Caco-2 (cell line): ENCODE measurements at places on chromosomes 6 and 20.

DNA sequence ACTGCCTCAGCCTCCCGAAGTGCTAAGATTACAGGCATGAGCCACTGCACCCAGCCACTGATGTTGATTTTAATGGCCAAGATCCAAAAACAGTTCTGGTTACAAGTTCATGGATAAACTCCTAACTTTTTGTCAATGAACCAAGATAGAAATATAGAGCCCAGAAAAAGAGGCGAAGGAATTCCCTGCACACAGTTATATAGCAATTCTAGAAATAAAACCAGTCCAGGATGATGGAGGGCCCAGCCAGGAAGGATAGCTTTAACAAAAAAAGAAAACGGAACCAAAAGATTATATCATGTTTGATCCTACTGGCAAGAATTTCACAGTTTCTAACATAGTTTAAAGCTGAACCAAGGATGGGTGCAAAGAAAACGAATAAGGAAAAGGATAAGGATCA, 10.9 kb downstream of the EPB41L2 start:
- DNase-seq = no peak
- no peaks in the 10 kb centered on the region for H3K27me3 ChIP-seq
- no peaks in the 10 kb centered on the region for H3K4me1 ChIP-seq
- no peak overlapping the region for H3K27ac ChIP-seq

- H3K27ac ChIP-seq = no peak overlapping the region
- H3K4me1 ChIP-seq = no peaks in the 10 kb centered on the region
- no peak overlapping the region for H3K4me3 ChIP-seq
- no peaks in the 10 kb centered on the region for H3K36me3 ChIP-seq
- DNase-seq = no peak
- H3K27me3 ChIP-seq = no peaks in the 10 kb centered on the region
Observed at GRCh38 chr6:71123051-71123450, 165.6 kb upstream of the OGFRL1 start.

GRCh38 chr6:30615219-30615957, 1.7 kb downstream of the PPP1R10 start:
- no peaks in the 10 kb centered on the region for H3K4me1 ChIP-seq
- peak overlapping the region; percentile 77 for H3K4me3 ChIP-seq
- peak; percentile 57 for DNase-seq

DNA sequence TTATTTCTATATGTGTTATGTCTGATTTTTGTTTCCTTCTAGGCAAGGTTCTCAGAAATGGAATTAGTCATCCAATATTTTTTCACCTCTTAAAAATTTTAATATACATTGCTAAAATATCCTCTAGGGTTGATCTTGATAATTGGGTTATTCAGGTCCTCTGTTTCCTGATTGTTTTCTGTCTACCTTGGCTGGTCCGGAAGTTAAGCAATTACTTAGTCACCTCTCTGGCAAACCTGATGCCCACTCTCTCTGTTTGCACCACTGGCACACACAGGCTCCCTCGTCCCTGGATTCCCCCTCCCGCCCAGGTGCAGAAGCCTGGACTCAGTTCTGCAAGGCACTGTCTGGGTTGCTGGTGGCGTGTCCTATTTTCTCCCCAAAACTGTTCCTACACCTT, 27.7 kb downstream of the CST9L start:
- H3K4me3 ChIP-seq = no peak overlapping the region
- no peak overlapping the region for H3K27ac ChIP-seq
- peaks cover 1% of the 10 kb centered on the region; the same call in 1 of the 2 replicates for H3K27me3 ChIP-seq
- H3K36me3 ChIP-seq = no peaks in the 10 kb centered on the region
- H3K4me1 ChIP-seq = no peaks in the 10 kb centered on the region

GRCh38 chr6:42933205-42933604, 3.9 kb downstream of the CNPY3 start:
- 0 out of 2 replicates have a peak, but pooled peaks cover 2% of the 10 kb centered on the region for H3K36me3 ChIP-seq
- DNase-seq = no peak
- H3K27ac ChIP-seq = no peak overlapping the region
- no peaks in the 10 kb centered on the region for H3K27me3 ChIP-seq
- H3K4me1 ChIP-seq = peaks cover 8% of the 10 kb centered on the region
- no peak overlapping the region for H3K4me3 ChIP-seq

DNA sequence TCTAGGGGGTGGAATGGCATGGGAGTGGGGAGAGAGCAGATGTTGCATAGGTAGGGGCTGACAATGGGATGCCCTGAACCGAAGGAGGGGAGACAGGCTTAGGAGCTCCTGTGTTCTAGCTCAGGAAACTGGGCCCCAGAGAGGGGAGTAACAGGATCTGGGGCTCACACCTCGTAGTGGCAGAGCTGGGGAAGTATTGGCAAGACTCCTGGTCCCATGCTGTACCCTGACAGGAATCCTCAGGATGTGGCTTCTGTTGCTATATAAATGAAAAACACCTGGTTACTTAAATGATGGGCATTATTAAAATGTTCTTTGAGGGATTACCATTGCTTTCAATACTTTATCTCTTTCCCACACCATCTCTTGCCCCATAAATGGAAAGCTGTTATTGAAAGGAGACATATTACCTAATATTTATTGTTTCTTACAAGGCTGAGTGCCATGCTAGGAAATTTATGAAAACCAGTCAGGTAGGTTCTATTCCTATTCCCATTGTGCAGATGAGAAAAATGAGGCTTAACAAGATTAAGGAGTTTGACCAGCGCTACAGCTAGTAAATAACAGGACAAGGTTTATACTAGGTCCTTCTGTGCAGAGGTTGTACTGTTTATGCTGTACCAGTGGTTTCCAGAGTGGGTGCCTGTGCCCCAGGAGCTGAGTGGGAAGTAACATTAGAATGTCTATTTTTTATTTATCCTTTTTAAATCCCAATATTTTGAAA, 35.3 kb upstream of the TCP11 start:
- DNase-seq = no peak
- no peaks in the 10 kb centered on the region for H3K27me3 ChIP-seq
- H3K27ac ChIP-seq = no peak overlapping the region
- no peak overlapping the region for H3K4me3 ChIP-seq

GRCh38 chr6:6581054-6581453, 7.5 kb upstream of the LY86 start:
- no peak overlapping the region for H3K4me3 ChIP-seq
- H3K27ac ChIP-seq = no peak overlapping the region
- no peak for DNase-seq
- no peaks in the 10 kb centered on the region for H3K36me3 ChIP-seq

- no peaks in the 10 kb centered on the region for H3K36me3 ChIP-seq
- H3K4me3 ChIP-seq = no peak overlapping the region
- peak overlapping the region; percentile 46 for H3K27ac ChIP-seq
- peaks cover 7% of the 10 kb centered on the region for H3K4me1 ChIP-seq
- no peak for DNase-seq
- H3K27me3 ChIP-seq = no peaks in the 10 kb centered on the region
Observed at GRCh38 chr6:22363714-22364239, 66.9 kb upstream of the PRL start.

DNA sequence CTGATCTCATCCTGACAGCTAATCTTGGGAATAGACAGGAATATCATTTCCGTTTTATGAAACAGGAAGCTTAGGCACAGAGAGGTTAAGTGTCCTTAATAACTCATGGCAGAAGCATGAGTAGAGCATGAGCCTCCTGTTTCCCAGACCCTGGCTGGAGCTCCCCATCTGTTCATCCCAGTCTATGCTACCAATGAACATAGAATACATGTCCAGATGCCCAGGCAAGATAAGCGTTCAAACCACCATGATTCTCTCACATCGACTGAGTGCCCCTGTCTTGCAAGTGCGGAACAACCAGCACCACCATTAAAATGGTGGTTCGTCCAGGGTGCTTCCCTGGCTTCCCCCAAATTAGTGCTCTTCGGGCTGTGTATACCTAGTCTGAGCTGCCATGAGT, 217.1 kb downstream of the FARS2 start:
- H3K4me3 ChIP-seq = no peak overlapping the region
- no peaks in the 10 kb centered on the region for H3K27me3 ChIP-seq
- no peaks in the 10 kb centered on the region for H3K4me1 ChIP-seq
- no peak overlapping the region for H3K27ac ChIP-seq
- no peaks in the 10 kb centered on the region for H3K36me3 ChIP-seq
- no peak for DNase-seq

- H3K27ac ChIP-seq = no peak overlapping the region
- no peaks in the 10 kb centered on the region for H3K4me1 ChIP-seq
- no peak for DNase-seq
- no peaks in the 10 kb centered on the region for H3K36me3 ChIP-seq
- no peaks in the 10 kb centered on the region for H3K27me3 ChIP-seq
Observed at GRCh38 chr20:48051794-48052474, 266.7 kb upstream of the SULF2 start.

GRCh38 chr6:168395983-168396382, 45.0 kb upstream of the SMOC2 start:
- no peaks in the 10 kb centered on the region for H3K27me3 ChIP-seq
- H3K4me1 ChIP-seq = no peaks in the 10 kb centered on the region
- H3K27ac ChIP-seq = no peak overlapping the region
- no peak overlapping the region for H3K4me3 ChIP-seq
- no peak for DNase-seq

GRCh38 chr20:38109591-38110524, 55.2 kb downstream of the TGM2 start:
- peak overlapping the region; percentile 10 for H3K27ac ChIP-seq
- no peaks in the 10 kb centered on the region for H3K36me3 ChIP-seq
- H3K4me1 ChIP-seq = peaks cover 56% of the 10 kb centered on the region

DNA sequence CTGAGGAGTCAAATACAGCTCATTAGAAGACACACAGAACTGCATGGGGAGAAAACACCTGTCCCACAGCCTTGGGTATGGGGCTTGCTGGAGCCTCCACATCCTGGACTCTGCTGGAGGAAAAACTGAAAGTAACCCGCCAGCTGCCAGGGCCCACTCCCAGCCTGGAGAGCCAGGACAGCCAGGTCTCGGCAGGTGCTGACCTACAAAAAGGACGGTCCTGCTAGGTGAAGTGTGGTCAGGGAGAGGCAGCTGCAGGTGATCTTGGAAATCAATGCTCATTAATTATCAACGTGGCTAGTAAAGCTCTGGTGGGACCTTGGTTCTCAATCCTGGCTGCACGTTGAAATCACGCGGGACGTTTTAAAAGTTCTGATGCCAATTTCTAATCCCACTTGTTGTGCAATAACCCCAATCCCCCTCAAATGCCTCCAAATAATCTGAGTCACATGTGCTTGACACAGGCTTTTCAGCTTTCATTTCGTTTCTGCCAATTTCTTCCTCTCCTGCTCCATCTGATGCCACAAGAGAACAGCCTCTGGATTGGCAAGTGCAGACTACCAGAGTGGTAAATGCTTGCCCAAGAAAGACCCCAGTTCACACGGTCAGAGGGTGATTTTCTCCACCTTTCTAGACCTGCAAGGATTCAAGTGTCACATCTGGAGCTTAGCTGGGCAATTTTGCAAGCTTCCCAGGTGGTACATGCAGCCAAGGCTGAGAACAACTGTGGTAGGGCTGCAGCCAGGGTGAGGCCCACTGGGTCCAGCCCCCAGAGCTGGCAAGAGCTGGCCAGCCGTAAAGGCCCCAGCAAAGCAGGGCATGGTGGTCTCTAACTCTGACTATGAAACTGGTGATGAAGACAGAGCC, 252.3 kb upstream of the QKI start:
- no peaks in the 10 kb centered on the region for H3K36me3 ChIP-seq
- H3K4me3 ChIP-seq = no peak overlapping the region
- H3K27ac ChIP-seq = no peak overlapping the region
